ENCODE measurements at places on chromosomes 1 and 21.

- DNase-seq, result no peak
Observed at GRCh38 chr1:16242556-16243214, 5.7 kb upstream of the CPLANE2 start.

- DNase-seq, result no peak
Observed at GRCh38 chr1:228151180-228151925, 1.6 kb downstream of the GJC2 start.

- no peak for DNase-seq
Observed at GRCh38 chr1:33120436-33121231, 39.7 kb downstream of the AZIN2 start.

GRCh38 chr1:214264196-214264595 lies 16.8 kb upstream of the SMYD2 start:
- DNase-seq, result no peak

DNA sequence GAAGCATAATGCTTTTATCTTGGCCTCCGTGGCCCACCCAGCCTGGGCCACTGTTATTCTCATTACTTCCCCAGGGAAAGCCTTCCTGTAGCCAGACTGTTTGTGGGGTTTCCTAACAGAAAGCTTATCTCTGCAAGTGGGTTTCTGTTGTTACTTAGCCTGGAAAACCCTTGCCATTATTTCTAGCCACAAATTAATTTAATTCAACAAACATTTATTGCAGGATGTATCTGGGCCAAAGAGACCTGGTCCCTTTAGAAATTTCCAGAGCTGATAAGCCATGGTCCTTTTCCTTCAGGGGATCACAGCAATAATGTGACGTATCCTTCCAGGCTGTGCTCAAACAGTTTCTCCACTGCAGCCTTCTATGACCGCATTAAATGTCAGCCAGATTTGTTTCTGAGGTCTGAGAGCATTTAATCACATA lies 20.9 kb downstream of the TNN start:
- DNase-seq, result no peak

- no peak for DNase-seq
Observed at GRCh38 chr1:47326271-47326670, 7.3 kb upstream of the CMPK1 start.

DNA sequence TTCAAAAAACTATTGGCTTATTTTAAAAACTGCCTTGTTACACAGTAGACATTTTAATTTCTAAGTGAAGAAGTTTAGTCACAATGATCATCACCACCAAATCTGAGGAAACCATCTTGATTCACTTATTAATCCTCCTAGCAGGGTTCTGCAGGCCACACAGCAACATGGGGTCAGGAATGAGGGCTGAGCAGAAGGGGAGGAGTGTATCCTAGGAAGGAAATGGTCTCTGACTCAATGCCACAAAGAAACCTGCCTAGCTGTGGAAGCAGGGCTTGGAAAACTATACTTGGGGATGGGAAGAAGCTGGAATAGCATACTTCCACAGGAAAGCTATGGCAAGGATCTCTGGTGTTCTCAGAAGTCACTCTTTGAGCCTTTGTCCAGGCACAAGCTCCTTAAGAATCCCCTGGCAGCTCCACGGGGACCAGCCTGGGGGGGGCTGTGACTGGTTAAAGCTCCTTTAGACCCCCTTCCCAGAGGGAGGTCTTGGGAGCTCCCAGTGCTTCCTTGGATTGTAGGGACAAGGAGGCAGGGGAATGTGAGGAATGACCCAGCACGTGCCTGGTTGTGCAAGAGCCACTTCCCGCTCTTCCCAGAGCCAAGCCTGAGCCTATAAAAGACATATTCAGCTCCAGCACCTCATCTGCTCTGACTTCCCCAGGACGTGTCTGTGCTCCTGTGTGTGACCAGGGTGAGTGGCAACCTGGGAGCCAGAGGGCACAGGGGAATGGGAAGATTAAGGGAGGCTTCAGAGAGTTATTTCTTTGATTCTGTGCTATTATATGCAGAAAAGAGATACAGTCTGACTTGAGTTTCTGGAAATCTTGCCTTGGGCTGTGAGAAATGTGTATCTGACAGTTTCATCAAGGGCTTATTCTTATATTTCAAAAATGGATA lies at the start of gene LCE2A:
TSS of gene LCE2A (plus strand) at position 645 of the 900 bp plus-strand sequence. CDS start 557 bp downstream, outside the sequence.
- DNase-seq, result no peak

DNA sequence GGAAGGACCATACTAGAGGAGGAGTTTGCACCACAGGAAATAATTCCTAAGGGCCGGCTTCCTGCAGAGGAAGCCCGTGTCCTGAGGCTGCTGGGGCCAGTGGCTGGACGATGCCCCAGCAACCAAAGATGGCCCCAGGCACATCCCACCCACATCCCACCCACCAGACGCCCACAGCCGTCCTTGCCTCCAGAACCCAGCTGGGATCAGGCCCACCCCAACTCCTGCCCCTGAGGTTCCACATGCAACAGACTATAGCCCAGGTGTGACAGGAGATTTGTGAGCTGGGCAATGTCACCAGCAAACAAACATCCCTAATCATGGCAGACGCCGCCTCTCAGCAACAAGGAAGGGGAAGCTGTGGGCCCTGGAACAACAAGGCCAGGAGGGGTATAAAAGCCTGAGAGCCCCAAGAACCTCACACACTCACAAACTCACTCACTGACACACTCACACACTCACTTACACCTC lies at the start of gene KRTAP10-9:
TSS of gene KRTAP10-9 (plus strand) at position 421 of the 471 bp plus-strand sequence. CDS start 79 bp downstream, outside the sequence.
- DNase-seq, result no peak

DNA sequence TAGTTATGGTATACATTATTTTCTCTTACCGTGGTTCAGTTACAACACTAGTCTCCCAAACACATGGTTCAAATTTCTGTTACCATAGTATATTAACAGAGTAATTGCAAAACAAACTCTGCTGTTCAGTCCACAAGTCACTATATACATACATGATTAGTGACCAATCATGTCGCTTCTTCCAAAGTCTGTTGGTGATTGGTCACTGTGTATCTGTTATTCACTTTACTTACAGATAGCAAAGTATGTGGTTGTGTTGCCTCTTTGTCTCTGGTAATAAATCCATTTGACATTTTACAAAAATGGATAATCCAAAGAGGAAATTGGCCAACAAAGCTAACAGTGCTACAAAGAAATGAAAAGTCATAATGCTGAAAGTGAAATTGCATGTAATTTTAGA lies 107.2 kb downstream of the RABGAP1L start:
- DNase-seq, result no peak

DNA sequence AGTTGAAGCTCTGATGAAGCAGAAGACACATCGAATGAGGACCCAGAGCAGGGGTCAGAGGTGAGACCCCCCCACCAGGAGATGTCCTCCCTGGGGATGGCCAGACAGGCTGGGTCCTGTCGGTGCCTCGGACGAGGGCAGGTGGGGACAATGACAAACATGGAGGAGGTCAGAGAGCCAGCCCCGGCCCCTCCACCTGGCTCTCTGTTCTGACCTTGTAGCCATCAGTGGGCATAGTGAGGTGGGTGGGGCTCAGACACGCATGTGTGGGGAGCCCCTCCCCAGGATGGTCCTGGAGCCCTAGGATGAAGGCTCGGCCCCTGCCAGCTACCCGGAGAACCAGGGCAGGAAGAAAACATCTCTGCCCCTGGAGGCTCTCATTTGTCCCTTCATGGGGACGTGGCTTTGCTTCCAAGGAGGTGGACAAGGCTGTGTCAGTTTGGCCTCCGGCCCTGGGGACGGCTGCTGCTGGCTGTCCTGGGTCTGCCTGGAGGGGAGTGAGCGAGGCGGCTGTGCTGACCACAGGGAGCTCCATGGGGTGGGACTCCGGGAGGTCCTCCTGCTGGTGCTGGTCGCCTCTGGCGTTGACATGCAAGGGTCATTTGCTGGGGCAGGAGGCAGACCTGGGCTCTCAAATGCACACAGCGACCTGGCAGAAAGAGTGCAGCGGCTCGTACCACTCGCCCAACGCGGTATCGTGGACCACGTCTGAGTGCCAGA lies 2.6 kb downstream of the KRTAP10-6 start:
- no peak for DNase-seq

- no peak for DNase-seq
Observed at GRCh38 chr21:46253610-46254124, 25.1 kb upstream of the LSS start.

GRCh38 chr21:17823846-17824245 lies 4.7 kb upstream of the C21orf91 start:
- DNase-seq, result no peak
